ENCODE measurements at places on chromosomes 11 and 22. TPM values are rescaled to one million over a fixed set of nuclear protein-coding genes. Genes with fewer than 3 reads are reported as not detected.

The LRFN4 gene
- total RNA-seq = 30.8 TPM

The SLC22A9 gene
- not detected for total RNA-seq

The DRICH1 gene
- 0.17 TPM for total RNA-seq

The OTOG gene
- total RNA-seq = not detected

The GP1BB gene
- 5.3 TPM for total RNA-seq

The F2 gene
- total RNA-seq = not detected

The MS4A3 gene
- not detected for total RNA-seq

The GPHA2 gene
- total RNA-seq = not detected

The MYOD1 gene
- total RNA-seq = not detected

The ADAMTS8 gene
- total RNA-seq = not detected

The PATE2 gene
- total RNA-seq = not detected

The TCP11L1 gene
- 19.1 TPM for total RNA-seq

The MMP10 gene
- total RNA-seq = 7.3 TPM

The OR8A1 gene
- total RNA-seq = not detected

The NCR3LG1 gene
- total RNA-seq = 2.7 TPM

The TRPM5 gene
- total RNA-seq = not detected

The SAA4 gene
- total RNA-seq = not detected

The ANGPTL5 gene
- total RNA-seq = not detected

The INPP5J gene
- total RNA-seq = not detected

The FAM180B gene
- total RNA-seq = not detected

The BACE1 gene
- 7.1 TPM for total RNA-seq

The OR8K3 gene
- total RNA-seq = not detected

The ABCC8 gene
- total RNA-seq = not detected

The OR5T1 gene
- total RNA-seq = not detected

The IMMP1L gene
- 8.8 TPM for total RNA-seq

The NLRP6 gene
- not detected for total RNA-seq

The LYVE1 gene
- total RNA-seq = 64.6 TPM

The MLC1 gene
- total RNA-seq = not detected

The BCO2 gene
- 0.68 TPM for total RNA-seq

The TSSK2 gene
- total RNA-seq = not detected

The KRTAP5-2 gene
- total RNA-seq = not detected

The LIF gene
- total RNA-seq = 1.7 TPM

The APOBEC3A gene
- total RNA-seq = not detected

The OR56A5 gene
- total RNA-seq = not detected

The MRGPRE gene
- not detected for total RNA-seq

The RCOR2 gene
- total RNA-seq = 0.09 TPM

The TMEM25 gene
- 36.1 TPM for total RNA-seq

The TTC9C gene
- total RNA-seq = 30.0 TPM

The HDHD5 gene
- 39.2 TPM for total RNA-seq

The C2CD2L gene
- total RNA-seq = 5.6 TPM

The DEUP1 gene
- total RNA-seq = not detected

The CDC42BPG gene
- total RNA-seq = 0.34 TPM

The GRM5 gene
- under 0.01 TPM for total RNA-seq

The GPR83 gene
- not detected for total RNA-seq

The IL10RA gene
- total RNA-seq = 0.09 TPM

The MEI1 gene
- 2.0 TPM for total RNA-seq

The TYMP gene
- 28.9 TPM for total RNA-seq
